ENCODE measurements at places on chromosomes 4 and X.

- no peak for DNase-seq
These were observed 120.5 kb downstream of the ENPP6 start for GRCh38 chr4:184097241-184097605.

GRCh38 chrX:98194036-98194435, 1310.3 kb downstream of the RPA4 start:
- DNase-seq = no peak

- no peak for DNase-seq
These were observed 61.0 kb downstream of the STX18 start for GRCh38 chr4:4480685-4481398.

- DNase-seq = no peak
These were observed 101.9 kb upstream of the SFRP2 start for GRCh38 chr4:153890761-153891160.

DNA sequence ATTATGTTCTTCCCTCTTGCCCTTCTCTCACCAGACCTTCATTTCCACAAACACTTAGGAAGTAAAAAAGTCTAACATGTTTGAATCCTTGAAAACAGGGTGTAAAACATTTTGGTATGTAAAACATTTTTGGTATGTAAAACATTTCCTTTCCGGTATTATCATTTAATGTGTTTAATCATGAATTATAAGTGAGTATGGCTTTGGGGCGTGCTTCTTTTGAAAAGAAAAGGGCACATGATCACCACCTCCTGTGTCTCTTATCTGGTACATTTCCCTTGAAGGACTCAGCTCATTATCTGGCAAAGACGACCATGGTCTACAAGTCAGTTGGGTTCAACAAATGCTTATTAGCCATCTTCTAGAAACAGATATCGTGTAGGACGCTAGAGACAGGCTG, 283.6 kb downstream of the FRMPD4 start:
- DNase-seq = no peak

GRCh38 chr4:76806346-76806745, 91.6 kb downstream of the SOWAHB start:
- DNase-seq = no peak

- DNase-seq = no peak
These were observed 18.3 kb downstream of the G3BP2 start for GRCh38 chr4:75654905-75655304.

DNA sequence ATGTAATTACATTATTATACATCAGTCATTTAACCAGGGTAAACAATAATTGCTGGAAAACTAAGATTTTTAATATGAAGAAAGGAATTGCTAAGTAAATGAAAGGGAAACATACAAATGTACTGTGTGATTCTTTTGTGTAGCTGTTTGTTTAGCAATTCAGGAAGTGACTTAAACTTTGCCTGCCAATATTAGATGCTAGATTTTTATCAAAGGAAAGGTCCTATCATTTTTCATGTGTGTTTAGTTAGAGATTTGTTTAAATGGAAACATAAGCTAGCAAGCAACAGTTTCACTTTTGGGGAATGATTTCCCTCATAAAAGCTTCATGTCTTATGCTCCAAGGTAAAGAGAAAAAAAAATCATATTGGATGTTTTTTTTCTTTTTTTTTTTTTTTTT, 95.1 kb upstream of the LIMCH1 start:
- DNase-seq = no peak

DNA sequence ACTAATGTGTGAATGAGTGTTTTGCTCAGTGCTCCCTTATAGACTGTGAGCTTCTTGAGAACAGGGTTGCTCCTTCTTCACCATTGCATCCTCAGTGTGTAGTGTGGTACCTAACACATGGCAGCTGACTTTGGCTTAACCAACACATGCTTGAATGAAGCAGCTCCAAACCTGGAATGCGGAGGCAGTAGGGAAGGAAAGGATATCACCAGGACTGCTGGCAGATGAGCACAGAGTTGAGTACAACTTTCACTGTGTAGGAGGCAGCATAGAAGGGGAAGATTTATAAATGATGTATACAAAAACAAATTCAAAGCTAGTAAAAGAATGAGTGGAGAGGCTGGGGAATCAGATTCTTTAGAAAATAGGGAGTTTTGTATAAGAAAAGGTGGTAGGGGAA, 174.3 kb downstream of the SLIT2 start:
- no peak for DNase-seq

GRCh38 chr4:70133473-70133872, 20.6 kb upstream of the PRR27 start:
- no peak for DNase-seq

- DNase-seq = no peak
These were observed 34.7 kb downstream of the VSIG4 start for GRCh38 chrX:66004928-66005829.

- DNase-seq = no peak
These were observed 99.2 kb upstream of the ARSJ start for GRCh38 chr4:114078636-114079035.

DNA sequence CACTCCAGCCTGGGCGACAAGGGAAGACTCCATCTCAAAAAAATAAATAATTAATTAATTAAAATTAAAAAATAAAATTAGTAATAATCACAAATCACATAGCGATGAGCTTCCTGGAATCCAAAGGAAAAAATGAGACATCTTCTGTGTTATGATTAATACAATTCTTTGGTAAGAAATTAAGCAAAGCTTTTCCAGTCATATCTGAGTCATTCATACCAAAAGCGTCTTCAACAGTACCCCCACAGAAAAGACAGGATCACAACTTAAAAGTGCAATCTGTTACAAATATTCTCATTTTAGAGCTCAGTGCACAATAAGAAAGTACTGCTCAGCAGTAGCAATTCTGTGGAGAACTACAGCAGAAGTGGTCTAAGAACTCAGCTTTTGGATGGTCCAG, 168.5 kb upstream of the MXRA5 start:
- DNase-seq = no peak

DNA sequence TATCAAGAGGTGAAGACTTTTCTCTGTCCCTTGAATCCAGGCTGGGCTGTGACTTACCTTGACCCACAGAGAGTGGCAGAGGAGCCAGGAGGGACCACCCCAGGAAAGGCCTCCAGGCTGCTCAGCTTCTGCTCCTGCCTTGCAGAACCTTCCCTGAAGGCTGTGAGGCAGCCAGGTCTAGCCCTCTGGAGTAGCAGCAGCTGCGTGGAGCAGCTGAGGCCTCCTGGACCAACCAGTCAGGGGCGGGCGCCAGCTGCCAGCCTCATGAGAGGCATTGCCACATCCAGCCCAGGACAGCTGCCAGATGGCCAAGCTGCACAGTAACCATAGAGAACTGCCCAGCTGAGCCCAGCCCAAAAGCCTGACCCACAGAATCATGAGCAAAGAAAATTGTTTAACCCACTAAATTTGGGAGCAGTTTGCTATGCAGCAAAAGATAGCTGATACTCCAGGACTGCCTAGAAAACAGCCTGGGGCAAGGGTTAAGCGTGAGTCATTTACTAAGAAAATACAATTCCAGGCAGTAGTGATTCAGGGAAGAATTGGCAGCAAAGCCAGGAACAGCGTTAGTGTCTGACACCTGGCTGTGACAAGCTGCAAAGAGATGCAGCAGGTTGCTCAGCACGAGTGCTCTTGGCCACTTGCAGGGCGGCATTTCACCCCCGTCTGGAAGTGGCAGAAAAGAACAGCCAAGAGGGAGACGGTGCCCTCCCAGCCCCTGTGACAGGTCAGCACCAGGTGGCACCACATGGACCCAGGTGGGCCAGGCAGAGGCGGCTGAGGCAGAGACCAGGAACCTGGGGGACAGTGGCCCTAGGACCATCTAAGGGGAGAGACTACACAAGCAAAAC, 14.7 kb upstream of the PDE6B start:
- DNase-seq = no peak

DNA sequence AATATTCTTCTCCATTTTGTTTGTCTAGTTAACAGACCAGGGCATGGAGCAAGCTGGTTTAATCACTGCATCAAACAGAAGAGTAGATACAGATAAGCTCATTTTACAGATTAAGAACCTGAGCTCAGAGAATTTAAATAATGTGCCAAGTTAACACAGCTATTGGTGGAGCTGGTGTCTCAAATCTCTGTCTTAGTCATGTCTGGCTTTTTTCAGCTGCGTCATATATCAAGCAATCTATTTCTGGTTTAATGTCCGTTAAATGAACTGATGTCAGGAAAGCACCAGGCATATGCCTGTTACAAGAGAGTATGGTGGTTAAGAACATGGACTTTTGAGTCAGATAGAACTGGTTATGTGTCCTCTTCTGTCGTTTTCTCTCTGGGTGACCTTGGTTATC, 79.8 kb upstream of the ADGRA3 start:
- no peak for DNase-seq

DNA sequence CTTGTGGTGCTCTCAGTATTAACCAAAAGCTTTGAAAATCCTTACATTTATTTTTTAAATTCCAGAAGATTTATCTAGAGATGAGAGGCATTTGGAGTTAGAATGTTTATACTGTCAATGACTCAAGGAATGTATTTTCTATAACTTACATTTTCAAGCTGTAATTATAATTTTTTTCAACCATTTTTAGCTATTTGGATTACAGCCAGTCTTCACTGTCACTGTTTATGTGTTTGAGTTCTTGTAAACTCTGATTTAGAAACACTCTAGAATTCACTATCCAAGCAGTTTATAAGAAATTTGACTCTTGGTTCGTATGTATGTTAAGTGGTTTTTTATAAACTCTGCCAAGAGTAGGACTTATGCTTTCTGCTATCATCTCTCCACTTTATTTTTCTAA, 36.7 kb upstream of the GUCY1A1 start:
- no peak for DNase-seq

GRCh38 chr4:145670422-145670821, 9.5 kb upstream of the C4orf51 start:
- DNase-seq = no peak

GRCh38 chr4:10346023-10346422, 111.2 kb downstream of the ZNF518B start:
- no peak for DNase-seq

DNA sequence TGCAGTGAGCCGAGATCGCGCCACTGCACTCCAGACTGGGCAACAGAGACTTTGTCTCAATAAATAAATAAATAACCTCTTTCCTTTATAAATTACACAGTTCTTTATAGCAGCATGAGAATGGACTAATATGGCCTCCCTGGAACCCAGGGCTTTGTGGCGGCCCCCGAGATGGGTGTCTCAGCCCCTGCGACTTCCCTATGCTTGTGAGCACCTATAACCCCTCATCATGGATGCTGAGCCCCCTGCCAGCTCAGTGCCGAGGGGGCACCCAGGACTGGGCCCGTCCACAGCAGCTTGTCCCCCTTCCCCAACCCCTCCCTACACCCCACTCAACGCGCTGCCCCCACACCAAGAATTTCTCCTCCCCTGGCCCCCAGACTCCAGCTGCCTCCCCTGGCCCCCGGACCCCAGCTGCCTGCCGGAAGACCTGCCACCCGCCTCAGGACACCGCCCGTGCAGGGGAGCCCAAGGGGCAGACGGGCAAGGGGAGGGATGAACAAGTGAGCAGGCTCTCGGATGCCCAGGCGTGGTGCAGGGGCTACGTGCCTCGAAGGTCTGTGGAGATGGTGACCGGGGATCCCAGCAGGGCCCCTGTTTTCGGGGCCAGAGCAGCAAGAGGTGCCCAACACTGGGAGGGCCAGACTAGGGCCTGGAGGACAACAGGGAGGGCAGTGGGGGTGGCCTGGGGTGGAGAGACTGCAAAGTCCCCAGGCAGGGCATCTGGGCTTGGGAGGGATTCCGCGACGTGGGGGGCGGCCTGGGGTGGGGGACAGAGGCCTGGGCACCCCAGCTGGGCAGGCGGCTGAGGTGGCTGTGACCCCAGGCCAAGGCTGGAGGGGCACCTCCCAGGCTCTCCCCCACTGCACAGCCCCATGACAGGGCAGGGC, 74.0 kb downstream of the FAM53A start:
- DNase-seq = no peak
